ENCODE measurements at places on chromosomes 1 and 21. TPM values are rescaled to one million over a fixed set of nuclear protein-coding genes. Genes with fewer than 3 reads are reported as not detected.

LCE1A gene
- total RNA-seq, result not detected

SRGAP2 gene
- total RNA-seq, result 31.9 TPM

REN gene
- total RNA-seq, result not detected

CYP4Z1 gene
- 1.1 TPM for total RNA-seq

B3GALT2 gene
- 26.4 TPM for total RNA-seq

OTUD7B gene
- 20.3 TPM for total RNA-seq

TTC22 gene
- 0.47 TPM for total RNA-seq

NUP210L gene
- 0.74 TPM for total RNA-seq

AMPD1 gene
- total RNA-seq, result not detected

PTPRC gene
- total RNA-seq, result 24.2 TPM

UBE2J2 gene
- 35.9 TPM for total RNA-seq

LCE3E gene
- not detected for total RNA-seq

GLIS1 gene
- 0.44 TPM for total RNA-seq

CR1L gene
- not detected for total RNA-seq

ALPL gene
- 14.7 TPM for total RNA-seq

SPRR1A gene
- not detected for total RNA-seq

NBPF19 gene
- 6.3 TPM for total RNA-seq

COL6A2 gene
- 350 TPM for total RNA-seq

HSPA6 gene
- 2.8 TPM for total RNA-seq

CCDC181 gene
- 1.1 TPM for total RNA-seq

SLC6A17 gene
- 0.13 TPM for total RNA-seq

PRR9 gene
- total RNA-seq, result not detected

TMEM240 gene
- total RNA-seq, result 4.6 TPM

ZNF593OS gene
- total RNA-seq, result not detected

GPR37L1 gene
- total RNA-seq, result 0.05 TPM

S100A9 gene
- total RNA-seq, result 529 TPM

MTARC1 gene
- 50.6 TPM for total RNA-seq

KRTAP19-3 gene
- total RNA-seq, result not detected

GREM2 gene
- not detected for total RNA-seq

FAM89A gene
- 19.8 TPM for total RNA-seq

KRTAP10-6 gene
- not detected for total RNA-seq

AIRE gene
- total RNA-seq, result not detected

DLGAP3 gene
- total RNA-seq, result 0.18 TPM

KCNQ4 gene
- 1.3 TPM for total RNA-seq

LCE2A gene
- total RNA-seq, result not detected

AADACL3 gene
- total RNA-seq, result 0.09 TPM

SPRR5 gene
- not detected for total RNA-seq

EXO1 gene
- total RNA-seq, result 1.1 TPM
